ENCODE measurements at places on chromosomes 4 and X.

- DNase-seq = no peak
Observed at GRCh38 chr4:28117084-28117682, 1256.5 kb downstream of the STIM2 start.

DNA sequence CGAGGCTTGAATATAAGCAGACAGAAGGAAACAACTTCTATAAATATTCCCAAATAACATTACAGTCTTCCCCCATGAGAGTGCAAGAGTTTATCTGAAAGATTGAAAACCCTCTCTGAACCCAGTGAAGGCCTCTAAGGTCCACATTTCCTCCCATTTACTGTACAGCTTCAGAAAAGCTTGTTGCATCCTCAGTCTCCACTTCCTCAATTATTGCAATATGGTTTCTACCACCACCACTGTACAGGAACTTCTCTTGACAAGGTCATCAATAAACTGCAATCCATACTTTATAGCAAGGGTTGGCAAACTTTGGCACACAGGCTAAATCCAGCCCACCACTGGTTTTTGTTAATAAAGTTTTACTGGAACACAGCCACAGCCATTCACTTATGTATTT, 239.0 kb downstream of the THOC2 start:
- DNase-seq = no peak

DNA sequence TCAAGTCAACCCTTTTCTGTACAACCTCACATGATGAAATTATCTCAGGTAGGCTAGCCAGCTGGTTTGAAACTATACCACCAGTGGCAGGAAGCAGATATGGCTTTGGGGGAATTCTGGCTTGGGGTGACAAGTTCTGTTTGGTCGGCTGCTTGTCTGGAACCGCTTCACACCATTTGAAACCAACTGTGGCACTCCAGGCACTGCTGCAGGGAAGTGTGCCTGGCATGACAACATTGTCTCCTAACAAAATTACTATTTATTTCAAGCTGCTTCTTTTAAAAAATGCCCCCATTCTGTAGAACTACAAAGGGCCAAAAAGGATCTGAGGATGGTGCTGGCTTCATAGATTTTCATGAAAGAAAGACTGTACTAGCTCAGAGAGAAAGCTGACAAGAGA, 37.1 kb upstream of the GPM6B start:
- no peak for DNase-seq

DNA sequence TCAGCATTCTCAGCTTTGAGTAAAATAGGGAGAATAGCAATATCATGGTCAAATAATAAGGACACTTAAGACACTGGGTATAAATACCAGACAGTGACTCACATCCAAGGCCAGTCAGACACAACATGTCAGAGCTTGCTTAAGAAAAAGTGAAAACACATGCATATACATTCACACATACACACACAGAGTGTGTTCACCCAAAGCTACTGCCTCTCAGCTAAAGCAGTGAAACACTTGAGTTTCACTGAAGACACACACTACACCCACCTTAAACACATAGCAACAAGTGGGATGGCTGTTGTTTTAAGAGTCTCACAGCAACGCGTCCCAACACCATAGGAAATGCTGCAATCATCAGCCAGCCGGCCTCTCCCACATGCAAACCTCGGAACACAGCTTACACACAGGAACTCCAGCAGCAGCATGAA, 14.4 kb downstream of the SHROOM4 start:
- peak; percentile 52 for DNase-seq

- DNase-seq = peak; percentile 3
Observed at GRCh38 chr4:165394275-165394674, 15.5 kb downstream of the CPE start.

DNA sequence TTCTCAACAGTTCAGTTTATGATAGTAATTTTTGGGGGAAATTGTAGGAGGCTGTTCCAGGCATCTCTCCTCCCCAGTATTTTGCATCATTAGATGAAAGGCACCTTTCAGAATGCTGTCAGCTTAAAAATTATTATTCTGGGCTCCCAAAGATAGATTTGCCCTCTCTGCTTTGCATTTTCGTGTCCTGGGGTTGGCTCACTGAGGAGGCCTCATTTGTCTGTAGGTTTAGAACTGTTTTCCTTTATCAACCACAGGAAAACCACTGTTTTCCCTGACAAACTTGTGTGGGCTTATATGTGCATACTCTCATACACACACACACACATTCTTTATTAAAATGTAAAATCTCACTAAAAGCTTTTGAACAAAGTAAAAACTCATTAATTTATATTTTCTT, 197.2 kb upstream of the VCX3A start:
- no peak for DNase-seq

DNA sequence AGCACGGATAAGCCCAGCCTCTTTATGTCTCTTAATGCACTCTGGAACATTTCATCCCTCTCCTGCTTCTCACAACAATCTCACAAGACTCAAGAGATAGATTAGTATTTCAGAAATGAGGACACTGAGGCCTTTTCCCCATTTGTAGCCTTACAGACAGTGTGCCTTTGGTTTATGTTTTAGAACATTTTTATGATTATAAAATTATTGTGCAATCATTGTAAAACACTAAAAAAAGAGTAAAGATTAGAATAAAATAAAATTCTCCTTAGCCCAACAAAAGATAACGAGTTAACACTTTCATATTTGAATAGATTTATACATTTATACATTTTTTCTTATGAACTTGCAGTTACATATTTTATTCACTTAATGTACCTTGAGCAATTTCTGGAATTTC, 748.7 kb downstream of the TRIML1 start:
- DNase-seq = no peak

DNA sequence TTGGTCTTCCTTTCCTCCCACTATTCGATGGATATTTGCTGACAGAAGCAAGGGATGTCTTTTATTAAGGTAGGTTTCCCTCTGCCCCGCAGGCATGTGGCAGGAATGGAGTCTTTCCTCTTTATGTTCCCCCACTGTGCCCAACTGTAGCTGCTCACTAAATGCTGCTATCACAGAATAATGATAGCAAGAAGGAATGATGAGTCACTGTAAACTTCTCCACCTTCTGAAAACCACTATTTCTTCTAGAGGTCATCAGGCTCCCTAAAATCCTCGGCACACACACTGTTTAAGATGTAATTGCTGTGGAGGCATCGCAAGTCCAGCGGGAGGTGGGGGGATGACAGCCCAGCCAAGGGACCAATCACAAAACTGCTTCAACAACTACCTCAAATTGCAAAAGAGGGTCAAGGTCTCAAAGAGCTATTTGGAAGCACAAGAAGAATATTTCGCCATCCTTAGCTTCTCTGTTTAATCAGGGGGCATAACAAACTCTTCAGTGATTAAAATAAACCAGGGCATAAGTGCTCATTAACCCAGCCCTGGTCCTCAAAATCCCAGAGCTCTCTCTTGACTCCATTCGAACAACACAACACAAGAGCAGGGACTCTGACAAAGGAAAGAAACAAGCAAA, 13.9 kb downstream of the QDPR start:
- DNase-seq = no peak

All from EH (cell line).